ENCODE measurements at places on chromosomes 2 and 18.

DNA sequence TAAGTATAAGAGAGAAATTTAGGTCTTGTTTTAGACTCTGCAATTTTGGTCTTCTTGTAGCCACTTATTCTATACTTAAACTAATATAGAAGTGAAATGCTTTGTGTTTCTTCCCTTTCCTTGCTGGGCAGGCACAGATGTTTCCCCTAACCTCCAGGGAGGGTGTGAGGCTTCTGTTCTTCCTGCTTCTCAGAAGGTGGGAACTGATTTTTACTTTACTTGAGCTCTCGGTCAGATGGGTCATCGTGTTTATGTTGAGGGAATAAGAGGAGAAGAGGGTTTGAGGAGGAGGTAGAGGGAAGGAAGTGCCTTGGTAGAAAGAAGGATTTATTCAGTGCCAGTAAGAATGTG, 92.5 kb upstream of the CXCR4 start:
- no peak for DNase-seq

GRCh38 chr18:63606526-63606925, 19.4 kb downstream of the SERPINB13 start:
- no peak for DNase-seq

DNA sequence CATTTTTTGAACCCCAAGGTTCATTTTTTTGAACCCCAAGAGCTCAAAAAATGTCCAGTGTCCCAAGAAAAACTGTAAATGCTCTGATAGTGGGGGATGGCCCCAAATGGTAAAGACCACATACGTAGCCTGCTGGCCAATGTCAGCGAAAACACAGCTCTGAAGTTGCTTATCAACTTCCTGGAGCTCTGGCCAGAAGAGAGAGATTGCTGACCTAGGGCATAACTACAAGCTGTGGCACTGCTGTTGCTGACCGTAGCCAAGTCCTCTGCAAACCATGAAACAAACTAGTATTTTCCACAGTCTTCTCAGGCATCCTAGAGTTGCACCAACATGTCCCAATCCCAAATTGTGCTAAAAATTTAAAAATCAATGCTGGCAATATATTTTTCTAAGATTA, 50.9 kb downstream of the REEP1 start:
- DNase-seq, result no peak

GRCh38 chr2:207835805-207836204, 66.1 kb upstream of the FZD5 start:
- DNase-seq, result no peak

DNA sequence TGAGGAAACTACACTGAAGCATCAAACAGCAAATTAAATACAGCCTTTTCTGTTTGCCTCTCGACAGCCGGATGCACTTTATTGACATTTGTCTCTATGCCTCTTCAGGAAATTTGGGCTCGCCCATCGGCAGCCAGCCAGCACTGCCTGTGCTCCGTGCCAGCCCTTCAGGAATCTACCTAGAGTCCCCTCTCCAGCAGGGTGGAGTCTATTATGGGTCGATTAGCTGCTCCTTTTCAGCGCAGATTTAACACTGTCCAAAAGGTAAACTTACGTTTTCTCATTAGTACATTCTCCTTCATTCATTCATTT, 91.5 kb downstream of the MYCN start:
- DNase-seq, result no peak

- DNase-seq, result no peak
Measured at GRCh38 chr2:229910147-229910831, 11.5 kb downstream of the TRIP12 start.

GRCh38 chr2:149490296-149490695, 97.3 kb downstream of the MMADHC start:
- no peak for DNase-seq

- DNase-seq, result no peak
Measured at GRCh38 chr2:103139628-103140268, 377.9 kb downstream of the TMEM182 start.

GRCh38 chr2:160700021-160700814, 206.6 kb upstream of the RBMS1 start:
- DNase-seq, result no peak

DNA sequence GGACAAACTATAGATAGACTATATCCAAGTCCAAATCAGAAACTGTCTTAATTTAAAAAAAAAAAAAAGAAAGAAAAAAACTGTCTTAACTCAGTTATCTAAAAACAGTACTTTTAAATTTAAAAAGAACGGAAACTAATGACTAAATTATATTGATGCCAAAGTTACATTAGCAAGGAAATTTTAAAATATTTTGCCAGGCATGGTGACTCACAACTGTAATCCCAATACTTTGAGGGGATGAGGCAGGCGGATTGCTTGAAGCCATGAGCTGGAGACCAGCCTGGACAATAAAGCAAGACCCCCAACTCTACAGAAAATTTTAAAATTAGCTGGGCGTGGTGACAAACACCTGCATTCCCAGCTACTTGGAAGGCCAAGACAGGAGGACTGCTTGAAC, 30.9 kb downstream of the MEMO1 start:
- DNase-seq, result no peak

DNA sequence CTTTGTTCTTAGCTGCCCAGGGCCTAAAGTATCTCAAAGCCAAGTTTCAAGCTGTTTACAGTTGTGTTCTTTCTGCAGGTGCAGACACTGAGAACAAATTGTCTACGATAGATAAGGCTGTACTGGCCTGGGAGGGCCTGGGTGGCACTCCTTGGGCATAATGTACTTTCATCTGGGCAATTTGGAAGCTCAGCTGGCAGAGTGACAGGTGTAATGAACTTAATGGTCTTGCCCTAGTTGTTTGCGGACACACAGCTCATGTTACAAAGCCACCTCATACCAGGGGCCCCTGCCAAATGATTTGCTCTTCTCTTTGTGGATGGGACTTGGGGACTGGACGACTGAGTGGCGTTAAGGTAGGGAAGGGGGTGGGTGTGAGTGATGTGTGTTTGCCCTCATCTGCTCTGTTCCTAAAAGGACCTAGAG, 4.3 kb downstream of the LDLRAD4 start:
- no peak for DNase-seq

DNA sequence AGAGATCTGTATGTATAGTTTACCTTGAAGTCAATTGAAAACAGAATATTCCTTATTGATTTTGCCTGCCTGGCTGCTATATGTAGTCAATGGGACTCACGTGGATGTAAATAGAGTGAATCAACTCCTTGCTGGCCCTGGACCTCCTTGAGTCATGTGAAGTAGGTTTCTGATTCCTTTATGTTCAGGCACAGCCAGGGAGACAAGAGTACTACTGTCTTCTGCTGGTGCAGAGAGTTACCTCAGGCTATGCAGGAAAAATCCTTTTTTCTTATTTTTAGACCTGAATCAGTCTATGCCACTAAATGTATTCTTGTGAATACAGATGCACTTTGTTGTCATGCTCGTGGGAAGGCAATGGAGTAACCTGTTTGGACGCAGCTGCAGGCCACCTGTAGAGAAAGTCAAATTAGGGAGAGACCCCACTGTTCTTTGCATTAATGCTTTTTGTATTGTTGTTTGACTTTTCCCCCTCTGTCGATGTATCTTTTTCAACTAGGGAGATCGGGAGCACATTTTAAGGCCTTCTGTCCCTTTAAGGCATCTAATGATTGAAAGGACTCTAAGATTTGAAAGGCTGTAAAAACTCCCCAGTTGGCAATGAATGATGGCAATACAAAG, 473.9 kb downstream of the ARHGAP15 start:
- no peak for DNase-seq

DNA sequence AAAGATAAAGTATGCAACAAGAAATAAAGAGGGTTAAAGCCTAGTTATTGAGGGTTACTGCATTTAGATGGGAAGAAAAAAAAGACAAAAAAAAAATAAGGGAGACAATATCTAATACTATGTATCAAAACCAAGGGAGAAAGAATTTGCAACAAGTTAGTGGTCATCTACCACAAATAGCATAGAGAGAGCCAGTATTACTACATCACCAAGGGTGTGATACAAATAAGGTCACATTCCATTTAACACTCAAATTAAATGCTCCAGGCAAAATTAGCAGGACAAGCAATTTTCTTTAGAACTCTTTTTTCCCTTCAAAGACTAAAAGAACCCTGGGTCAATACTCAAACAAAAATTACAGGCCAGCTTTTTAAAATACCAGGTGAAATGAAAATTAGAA, 115.1 kb upstream of the GULP1 start:
- DNase-seq, result no peak

DNA sequence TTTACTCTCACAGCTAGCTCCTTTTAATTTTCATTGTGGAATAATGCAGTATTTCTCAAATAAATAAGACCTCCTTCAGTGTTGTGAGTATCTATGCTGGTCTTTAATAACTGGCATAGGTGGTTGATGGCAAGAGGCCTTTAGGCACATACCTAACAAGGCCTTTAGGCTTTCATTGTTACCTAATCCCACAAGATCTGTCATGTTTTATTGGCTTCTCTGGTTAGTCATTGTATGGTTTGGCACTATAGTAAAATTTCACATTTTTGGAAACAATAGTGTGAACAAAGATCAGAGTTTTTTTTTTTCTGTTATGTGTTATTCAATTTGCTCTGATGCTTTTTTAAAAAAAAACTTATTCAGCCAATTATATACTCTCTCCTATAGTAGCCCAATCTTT, 89.8 kb upstream of the NEUROD1 start:
- no peak for DNase-seq

DNA sequence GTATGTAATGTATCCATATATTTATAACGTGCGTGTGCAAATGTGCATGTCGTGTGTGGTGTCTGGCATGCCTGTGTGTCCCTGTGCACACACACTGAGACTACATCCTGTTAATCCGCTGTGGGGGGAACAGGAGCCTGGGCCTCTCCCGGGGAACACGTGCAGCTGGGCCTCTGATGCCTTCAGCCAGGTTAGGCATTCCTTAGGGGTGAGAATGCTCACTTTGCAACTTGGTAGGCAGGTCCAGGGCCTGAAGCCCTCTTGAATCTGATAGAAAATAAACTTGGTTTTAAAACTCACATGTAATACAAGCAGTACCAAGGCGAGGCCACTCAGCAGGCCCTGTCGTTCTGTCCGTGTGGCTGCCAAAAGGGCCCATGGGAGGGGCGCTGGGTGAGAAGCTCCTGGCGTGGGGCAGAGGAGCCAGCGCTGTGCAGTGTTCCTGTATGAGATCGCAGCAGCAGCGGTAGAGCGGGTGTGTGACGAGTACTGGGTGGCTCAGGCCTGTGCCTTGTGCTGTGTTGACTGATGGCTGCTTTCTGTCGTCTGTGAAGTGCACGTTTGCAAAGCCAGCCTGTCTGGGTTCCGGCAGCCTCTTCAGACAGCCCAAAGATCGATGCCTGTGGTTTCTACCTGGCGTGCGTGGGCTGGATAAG, 16.2 kb downstream of the SALL3 start:
- no peak for DNase-seq

- DNase-seq, result no peak
Measured at GRCh38 chr2:12222554-12222953, 476.1 kb downstream of the LPIN1 start.

DNA sequence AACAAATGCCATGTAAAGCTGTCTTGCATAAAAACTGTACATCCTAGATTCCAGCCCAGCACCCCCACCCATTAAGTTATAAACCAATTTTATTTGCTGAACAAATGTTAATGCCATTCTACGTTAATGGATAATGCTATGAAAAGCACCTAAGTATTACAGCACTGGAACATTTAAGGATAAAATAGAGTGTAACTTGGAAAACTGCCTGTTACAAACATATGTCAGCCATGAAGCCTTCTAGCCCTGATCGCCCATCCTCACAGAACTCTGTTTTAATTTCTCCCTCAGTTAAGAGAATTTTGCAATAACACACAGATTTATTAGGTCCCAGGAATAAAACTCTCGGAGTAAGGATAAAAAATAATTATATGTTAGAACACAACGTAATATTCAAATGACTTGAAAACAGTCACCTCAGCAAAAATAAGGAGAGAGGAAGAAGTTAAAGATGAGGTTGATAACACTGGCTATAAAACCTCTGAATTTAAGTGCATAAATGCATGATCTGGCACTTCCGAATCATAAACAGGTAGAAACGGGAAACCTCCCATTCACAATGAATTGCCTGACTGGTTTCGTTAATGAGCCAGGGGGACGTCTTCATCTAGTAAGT, 308.7 kb downstream of the AFF3 start:
- DNase-seq, result no peak

DNA sequence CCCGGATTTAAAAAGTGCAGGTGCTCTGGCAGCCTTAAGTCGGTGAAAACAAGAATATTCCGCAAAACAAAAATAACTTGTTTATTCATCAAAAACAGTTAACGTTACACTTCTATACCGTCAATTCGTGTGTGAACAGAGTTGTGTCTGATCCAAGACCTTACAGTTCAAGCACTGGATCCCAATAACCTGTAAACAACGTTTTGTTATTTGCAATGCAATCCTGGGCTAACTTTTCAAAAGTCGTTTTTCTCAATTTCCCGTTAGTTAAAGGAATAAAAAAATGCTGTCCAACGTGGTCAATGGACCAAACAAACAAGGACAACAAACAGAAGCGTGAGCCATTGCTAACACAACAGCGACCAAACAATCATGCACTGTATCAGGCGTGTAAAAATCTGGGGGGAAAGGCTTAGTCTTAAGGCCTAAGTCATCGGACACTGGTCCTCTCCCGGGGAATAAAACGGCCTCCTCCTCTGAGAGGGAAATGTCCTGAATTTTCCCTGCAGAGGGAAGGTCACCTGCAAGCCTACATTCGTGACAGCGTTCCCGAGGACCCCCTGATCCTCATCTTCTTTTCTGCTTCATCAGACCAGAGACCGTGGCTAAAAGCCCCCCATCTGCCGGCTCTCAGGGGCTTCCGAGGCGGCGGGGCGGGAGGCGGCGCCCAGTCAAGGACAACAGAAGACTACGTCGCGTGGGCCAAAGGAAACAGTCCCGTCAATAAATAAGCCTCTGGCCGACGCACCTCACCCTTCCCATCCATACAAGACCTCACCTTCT, 490 bp downstream of the NDUFS1 start:
- no peak for DNase-seq

- no peak for DNase-seq
Measured at GRCh38 chr2:32617599-32618189, 10.2 kb upstream of the TTC27 start.

DNA sequence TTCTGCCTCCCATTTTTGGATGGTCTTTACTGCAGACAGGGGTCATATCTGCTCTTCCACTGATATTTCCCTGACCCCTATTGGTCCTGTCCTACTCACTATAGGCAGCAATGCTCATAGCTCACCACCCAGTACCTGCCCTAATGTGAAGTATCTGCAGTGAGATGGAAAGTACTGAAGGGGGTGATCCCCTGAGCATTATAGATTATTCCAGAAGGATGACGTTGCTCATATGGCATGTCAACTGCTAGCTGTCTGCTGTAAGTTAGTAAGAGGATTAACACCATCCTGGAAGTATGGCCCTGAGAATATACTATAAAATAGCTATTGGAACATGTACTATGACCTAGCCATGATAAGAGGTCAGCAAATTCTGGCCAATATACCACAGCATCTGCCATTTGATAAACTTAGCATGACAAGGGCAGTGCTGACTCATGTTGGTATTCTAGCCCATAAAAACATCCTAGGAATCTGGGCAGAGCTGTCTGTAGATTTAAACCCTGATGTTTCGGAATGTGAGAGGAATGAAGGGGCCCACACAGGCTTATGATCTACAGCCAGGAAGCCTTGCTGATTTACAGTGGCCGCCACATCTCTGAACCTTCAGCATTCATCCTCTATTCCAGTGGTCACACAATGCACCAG, 451.4 kb downstream of the TNS1 start:
- no peak for DNase-seq

All from effector memory CD4-positive, alpha-beta T cell (primary cell).